WERI-Rb-1 (cell line): ENCODE measurements at places on chromosomes 7 and 10.
A peak's percentile ranks its signal among the peaks of the same experiment; 100 is the strongest.

DNA sequence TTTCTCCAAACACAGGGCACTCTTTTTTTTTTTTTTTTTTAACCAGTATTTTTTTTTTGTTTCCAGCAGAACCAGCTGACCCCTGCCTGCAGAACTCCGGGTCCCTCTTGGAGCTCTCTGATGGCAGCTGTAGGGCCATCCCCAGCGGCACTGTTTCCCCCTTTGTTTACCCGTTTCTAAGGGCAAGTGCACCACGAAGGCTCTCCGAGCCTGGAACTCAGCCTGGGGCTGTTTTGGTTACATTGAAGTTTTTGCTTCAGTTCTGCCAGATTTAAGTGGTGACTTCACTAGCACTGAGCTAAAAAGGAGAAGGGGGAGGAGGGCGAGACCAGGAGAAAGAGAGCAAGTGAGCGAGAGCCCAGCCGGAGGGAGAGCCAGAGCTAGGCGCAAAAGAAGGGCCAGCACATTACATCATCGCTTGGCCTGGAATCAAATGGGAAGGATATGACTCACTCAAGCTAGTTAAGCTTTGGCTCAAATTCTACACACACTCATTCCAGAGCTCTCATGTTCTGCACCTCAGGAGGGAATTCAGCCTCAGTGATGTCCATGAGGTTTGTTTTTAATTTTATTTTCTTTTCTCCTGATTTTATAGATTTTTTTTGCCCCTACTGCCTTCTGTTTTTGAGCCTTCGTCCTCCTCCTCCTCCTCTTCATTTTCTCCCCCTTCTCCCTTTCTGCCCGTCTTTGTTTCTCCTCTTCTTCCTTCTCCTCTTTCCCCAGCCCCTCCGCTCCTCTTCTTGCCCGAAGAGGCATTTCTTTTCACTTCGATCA, 272.3 kb downstream of the TRIL start:
- DNase-seq = no peak

DNA sequence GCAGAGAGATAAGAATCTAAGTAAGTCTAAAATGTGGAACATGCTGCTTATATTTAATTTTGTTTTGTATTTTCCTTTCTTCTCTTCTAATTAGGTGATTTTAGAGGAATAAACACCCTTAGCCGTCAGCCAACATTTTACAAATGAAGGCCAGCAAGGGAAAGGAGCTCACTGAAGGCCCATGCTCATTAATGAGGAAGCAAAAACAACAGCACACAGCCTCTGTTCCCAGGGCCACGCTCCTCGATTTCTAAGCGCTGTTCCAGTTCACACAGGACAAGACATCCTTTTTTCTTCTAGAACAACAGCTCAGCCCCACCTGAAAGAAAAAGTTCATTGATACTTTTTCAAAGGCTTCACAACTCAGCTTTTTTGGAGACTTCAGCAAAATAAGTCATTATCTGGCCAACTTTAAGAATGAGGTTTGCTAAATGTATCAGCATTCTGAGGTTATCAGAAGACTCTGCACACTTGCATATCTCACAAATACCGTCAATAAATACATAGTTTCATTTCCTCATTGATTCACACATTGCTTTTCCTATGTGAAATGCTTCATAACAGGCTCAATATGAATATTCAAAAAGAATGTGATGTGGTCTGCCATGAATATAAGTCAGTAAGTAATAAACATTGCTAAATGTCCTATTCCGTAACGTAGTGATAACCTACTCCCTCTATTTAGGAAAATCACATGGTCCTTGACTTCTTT, 34.8 kb upstream of the SFMBT2 start:
- no peak for DNase-seq

GRCh38 chr7:27123477-27124053, 7.0 kb downstream of the HOXA4 start:
- no peak for DNase-seq

- peak; percentile 54 for DNase-seq
Measured at GRCh38 chr7:152615031-152615741, 60.8 kb downstream of the XRCC2 start.

- no peak for DNase-seq
Measured at GRCh38 chr7:99385564-99385963, 11.0 kb downstream of the ARPC1B start.

- DNase-seq = peak; percentile 73
Measured at GRCh38 chr10:71068861-71069271, 143.5 kb upstream of the UNC5B start.

DNA sequence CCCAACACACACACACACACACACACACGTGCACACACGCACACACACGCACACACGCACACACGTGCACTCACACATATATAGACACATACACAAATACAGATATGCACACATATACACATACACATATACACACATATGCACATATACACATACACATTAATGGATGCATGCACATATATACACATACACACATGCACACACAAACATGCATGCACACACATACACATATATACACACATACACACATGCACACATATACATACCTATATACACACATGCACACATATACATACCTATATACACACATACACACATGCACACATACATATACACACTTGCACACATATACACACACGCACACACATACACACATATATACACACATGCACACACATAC, 312.4 kb upstream of the PFKP start:
- no peak for DNase-seq

GRCh38 chr10:18142151-18142550, 1.9 kb downstream of the CACNB2 start:
- DNase-seq = no peak

- no peak for DNase-seq
Measured at GRCh38 chr7:102258749-102259107, 27.9 kb upstream of the SH2B2 start.

GRCh38 chr7:135074096-135074495, 73.8 kb upstream of the TMEM140 start:
- no peak for DNase-seq

DNA sequence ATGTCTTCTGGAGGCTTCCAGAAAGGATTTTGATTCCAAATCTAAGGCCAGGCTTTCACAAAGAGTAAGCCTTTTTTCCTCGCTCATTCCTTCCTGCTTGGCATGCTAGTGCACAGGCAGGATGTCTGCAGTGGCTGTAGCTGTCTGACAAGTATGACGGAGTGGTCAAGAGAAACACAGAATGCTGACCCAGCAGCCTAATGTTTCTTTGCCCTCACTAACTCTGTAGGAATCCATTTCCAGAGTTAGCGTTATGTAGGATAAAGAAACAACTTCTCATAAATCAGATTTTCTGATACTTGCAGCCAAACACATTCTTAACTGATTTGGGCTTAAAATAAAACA, 190.8 kb upstream of the AGK start:
- no peak for DNase-seq

GRCh38 chr10:44282626-44283300, 102.1 kb downstream of the CXCL12 start:
- no peak for DNase-seq

DNA sequence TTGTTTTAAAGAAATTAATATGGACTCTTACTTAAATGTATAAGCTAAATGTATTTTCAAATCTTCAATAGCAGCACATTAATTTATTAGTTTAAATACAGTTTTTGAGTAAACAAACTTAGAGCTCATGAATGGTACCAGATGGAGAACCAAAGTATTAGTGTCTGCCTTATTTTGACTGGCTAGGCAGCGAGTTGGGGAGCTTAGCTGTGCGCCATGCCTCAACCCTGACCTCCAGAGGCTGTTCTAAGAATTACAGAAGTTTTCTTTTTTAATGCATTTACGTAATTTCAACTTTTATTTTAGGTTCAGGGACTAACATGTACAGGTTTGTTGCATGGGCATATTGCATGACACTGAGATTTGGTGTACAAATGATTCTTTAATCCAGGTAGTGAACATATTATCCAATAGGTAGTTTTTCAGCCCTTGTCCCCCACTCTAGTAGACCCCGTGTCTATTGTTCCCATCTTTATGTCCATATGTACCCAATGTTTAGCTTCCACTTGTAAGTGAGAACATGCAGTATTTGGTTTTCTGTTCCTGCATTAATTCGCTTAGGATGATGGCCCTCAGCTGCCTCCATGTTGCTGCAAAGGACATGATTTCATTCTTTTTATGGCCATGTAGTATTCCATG, 166.8 kb downstream of the IQUB start:
- peak; percentile 26 for DNase-seq

DNA sequence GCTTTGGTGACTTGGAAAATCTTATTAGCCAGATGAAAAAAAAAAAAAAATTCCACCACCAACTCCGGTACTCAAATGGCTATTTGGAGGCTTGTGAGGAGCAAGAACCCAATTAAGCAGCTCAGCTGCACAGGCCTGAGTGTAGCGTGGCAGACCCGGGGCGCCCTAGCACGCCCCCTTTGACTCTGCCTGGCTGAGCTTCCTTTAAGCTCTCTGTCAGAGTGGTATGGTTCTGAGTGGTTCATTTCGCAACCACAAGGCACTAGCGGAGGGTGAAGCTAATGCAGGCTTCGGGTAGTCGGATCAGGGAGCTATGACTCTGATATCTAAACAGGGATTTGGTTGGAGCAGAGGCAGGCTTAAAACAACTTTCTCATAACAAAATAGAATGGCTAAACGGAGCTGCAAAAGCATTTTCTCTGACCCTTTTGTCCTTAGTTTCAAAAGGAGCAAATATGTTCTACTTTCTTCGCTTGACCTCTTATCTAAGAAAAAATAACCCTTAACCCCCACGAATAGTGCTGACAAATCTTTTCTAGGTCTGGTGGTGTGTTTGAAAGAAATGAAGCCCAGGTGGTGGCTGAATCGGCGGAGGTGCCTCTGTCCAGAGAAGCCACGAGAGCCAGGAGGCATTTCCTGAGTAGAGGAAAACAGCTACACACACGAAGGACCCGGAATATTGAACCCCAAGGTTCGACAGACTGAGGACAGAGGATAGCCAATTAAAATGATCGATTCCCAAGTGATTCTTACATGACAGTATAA, 285.4 kb upstream of the GLI3 start:
- peak; percentile 38 for DNase-seq

DNA sequence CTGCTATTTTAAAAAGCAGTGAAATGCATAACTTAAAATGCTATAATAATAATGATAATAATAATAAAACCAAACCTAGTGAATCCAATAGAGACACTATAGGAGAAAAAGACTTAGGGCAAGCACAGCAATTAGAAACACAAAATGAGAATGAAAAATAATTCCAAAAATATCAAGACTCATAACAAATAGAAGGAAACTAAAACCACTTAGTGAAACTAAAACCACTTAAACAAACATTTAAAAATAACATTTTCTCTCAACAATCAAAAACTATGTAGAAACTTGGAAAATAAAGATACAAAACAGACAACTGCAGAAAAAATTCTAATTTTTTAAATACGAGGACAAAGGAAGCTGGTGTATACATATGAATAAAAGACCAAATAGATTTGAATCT, 655.2 kb upstream of the NRG3 start:
- no peak for DNase-seq

- no peak for DNase-seq
Measured at GRCh38 chr7:66070222-66070621, 5.4 kb upstream of the ASL start.

DNA sequence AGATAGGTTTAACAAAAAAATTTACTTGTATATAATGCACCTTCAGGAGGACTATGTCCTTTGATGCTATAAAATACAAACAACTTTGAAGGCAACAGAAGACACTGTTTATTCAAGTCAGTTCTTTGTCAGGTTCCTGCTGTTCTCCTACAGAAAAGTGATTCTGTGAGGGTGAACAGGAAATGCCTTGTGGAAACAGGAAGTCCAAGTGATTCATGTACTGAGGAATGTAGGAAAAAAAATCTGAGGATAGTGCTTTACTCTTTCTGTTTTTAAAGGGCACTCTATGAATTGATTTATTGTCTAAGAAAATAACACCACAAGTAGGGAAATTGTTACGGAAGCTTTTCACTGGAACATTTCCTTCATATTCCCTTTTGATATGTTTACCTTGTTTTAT, 171.9 kb downstream of the HDAC9 start:
- DNase-seq = no peak

GRCh38 chr10:69742928-69743602, 58.6 kb upstream of the COL13A1 start:
- DNase-seq = peak; percentile 67

DNA sequence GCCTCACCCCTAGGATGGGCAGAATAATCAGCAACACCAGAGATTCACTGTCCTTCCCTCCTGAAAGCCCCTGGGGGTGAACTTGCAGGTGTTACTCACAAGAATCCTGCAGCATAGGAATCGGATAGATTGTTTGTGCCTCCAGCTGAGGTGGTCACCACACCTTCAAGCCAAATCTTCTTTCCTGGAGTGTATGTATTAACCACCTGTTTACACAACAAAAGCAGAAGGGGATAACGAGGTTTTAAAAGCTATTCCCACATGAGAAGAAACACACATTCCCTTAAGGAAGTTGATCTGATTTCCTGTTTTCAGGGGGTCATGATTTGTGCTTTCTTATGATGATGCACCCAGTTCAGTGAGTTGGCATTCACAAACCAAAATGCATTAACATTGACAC, 173.8 kb upstream of the HPS1 start:
- DNase-seq = no peak

- DNase-seq = no peak
Measured at GRCh38 chr7:22481726-22482125, 18.3 kb downstream of the STEAP1B start.

- DNase-seq = peak; percentile 30
Measured at GRCh38 chr10:31770307-31770902, 158.2 kb downstream of the ARHGAP12 start.

DNA sequence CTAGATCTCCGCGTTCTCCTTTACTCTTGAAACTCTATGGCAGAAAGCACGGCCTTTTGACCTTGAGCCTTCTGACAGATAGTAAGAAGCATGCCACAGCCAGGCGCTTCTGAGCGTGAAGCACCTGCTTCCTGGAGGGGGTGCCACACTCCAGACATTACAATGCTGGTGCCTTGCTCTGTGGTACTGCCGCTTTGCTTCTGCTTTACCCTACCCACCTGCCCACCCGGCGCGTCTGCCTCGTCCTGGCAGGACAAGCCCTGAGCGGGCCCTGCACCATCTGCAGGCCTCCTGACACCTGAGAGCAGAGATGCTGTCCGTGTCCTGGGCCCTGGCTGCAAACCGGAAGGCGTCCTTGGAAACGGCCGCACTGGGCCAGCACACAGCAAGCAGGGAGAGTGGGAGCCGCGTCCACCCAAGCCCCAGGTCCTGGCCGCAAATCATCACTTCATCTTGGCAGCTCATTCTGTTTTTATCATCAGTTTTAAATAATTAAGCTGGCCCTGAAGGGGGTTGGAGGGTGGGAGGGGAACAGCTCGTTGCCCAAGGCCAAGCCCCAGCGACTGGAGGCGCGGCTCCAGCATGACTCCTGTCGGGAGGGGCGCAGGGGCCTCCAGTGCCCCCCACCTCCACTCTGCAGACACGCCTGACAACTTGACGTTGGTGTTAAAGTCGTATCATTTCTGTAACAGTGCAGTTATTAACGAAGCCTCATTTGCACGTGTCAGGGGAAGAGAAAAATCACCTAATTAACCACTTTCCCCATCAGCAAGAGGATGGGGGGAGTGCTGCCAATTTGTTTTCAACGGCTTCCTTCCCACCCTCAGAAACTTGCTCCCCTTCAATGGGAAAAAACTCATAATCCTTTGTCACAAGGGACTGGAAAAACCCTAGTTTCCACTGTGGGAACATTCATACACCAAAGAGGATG, 132.2 kb downstream of the MAD1L1 start:
- no peak for DNase-seq

GRCh38 chr7:44881610-44882009, 3.7 kb downstream of the PURB start:
- DNase-seq = no peak
